ENCODE measurements at places on chromosomes 6 and 20.

- no peak for DNase-seq
Measured at GRCh38 chr6:146289816-146290588, 253.6 kb upstream of the RAB32 start.

GRCh38 chr20:3323398-3323797 is 84.1 kb downstream of the DNAAF9 start:
- DNase-seq = no peak

DNA sequence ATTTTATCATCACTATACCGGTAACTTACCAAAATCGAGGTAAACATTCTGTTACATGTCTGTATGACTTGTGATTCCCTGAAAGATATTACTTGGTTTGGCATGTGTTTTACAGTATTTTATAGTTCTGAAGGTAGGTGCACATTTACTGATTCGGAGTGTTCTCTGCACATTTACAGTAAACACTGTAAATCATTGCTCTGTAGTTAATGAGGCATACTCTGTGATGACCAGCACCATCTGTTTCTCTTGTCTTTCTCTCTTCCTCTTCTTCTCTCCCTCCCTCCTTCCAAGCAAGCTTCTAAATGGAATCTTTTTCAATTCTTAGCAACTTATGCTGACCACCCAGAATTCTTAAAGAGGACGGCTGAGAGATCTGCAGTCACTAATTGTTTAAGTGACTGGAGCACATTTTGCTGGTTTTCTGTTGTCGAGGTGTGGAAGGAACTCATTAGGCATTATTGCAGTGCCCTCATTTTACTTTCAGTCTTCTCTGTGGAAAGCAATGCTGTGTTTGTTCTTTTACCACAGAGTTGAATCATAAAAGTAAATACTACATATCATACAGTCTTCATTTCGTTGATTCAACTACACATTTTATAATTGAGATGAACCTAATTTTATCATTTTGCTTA is 126.5 kb downstream of the UTRN start:
- no peak for DNase-seq

- DNase-seq = no peak
Measured at GRCh38 chr6:165920896-165921671, 246.6 kb downstream of the TBXT start.

GRCh38 chr6:144339859-144340452 is 54.8 kb downstream of the UTRN start:
- DNase-seq = no peak

Data from Right ventricle myocardium inferior (tissue), 1 donor.